ENCODE measurements at places on chromosomes 16 and 17. TPM values are rescaled to one million over a fixed set of nuclear protein-coding genes. Genes with fewer than 3 reads are reported as not detected.

TMEM204 gene
- total RNA-seq, result not detected

OR1A1 gene
- not detected for total RNA-seq

PDIA2 gene
- total RNA-seq, result 0.64 TPM

PMM2 gene
- 40.1 TPM for total RNA-seq

NEK8 gene
- 1.9 TPM for total RNA-seq

NACA2 gene
- not detected for total RNA-seq

DHX58 gene
- 3.7 TPM for total RNA-seq

GFAP gene
- total RNA-seq, result 0.32 TPM

TPSD1 gene
- not detected for total RNA-seq

CSH1 gene
- total RNA-seq, result not detected

RPL19 gene
- 4,857 TPM for total RNA-seq

CDH8 gene
- total RNA-seq, result not detected

ERN2 gene
- not detected for total RNA-seq

FBXW10B gene
- 3.2 TPM for total RNA-seq

EMC8 gene
- total RNA-seq, result 45.2 TPM

TPSB2 gene
- not detected for total RNA-seq

CCL17 gene
- not detected for total RNA-seq

YBX2 gene
- 0.06 TPM for total RNA-seq

KRTAP4-3 gene
- not detected for total RNA-seq

All from NCI-H460 (cell line).